Retina (tissue), 1 donor: ENCODE measurements at places on chromosomes 16 and 17.
A peak's percentile ranks its signal among the peaks of the same experiment; 100 is the strongest.

GRCh38 chr17:48002916-48003416 lies 32.1 kb downstream of the CDK5RAP3 start:
- peak; percentile 69 for DNase-seq

- no peak for DNase-seq
These were observed 133.6 kb upstream of the CRHR1 start for GRCh38 chr17:45650561-45650960.

DNA sequence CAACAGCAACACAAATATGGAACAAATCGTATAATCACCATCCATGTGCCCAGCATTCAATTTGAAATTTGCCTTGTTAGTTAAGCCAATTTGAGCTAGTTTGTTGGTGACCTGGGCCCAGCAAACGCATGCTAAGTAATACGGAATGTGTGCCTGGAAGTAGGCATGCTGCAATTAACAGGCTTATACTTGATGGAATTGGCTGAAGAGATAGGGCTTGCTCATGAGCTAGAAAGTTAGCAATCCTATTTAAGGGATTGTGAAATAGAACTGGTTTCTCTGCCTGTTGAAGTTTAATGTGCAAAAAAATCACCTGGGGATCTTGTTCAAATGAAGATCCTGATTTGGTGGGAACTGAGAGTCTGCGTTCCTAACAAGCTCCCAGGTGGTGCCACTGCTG lies 8.5 kb upstream of the LPO start:
- DNase-seq = no peak

DNA sequence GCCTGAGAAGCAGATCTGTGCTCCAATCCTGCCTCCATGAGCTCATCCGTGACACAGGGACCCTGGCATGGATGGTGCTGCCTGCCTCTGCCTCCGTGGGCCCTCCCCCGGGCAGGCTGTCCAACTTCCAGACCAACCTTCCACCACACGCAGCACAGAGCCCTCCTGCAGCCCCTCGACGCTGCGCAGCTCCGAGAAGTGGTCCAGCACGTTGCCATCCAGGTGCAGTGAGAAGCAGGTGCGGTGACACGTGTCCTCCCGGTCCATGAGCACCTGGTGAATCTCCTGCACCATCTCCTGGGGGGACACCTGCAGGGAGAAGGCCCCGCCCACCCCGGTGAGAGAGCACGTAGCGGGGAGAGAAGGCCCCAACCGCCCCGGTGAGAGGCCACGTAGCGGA lies 8.4 kb downstream of the CLUH start:
- no peak for DNase-seq

DNA sequence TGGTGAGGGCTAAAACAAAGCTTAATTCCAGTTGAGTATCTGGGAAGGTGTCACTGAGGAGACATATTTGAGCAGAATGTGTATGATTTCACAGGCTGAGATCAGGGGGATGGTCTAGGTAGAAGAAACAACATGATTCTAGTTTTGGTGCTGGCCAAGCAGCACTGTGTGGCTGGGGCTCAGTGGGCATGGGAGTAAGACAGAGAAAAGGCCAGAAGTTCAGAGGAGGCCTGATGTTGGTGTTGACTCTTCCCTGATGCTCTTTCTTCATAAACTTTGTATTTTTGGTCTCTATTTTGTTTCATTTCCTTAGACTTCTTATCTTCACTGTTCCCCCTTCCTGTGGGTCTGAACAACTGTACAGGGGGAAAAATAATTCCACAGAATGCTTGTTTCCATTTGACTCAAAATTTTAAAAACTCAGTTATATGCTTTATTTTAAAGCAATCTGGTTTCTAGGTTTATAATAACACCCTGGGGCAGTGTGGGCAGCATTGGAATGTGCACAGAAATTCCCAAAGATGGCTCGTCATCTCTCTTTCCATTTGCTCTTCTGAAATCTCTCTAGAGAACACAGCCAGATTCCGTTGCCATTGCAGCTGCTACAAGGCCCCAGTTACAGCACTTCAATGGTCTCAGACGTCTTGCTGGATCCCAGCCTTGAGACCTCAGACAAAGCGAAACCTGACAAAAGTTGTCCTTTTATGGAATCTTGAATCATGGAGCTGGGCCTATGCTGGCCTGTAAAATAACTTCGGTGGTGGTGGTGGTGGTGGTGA lies 68.3 kb downstream of the SNX11 start:
- no peak for DNase-seq

DNA sequence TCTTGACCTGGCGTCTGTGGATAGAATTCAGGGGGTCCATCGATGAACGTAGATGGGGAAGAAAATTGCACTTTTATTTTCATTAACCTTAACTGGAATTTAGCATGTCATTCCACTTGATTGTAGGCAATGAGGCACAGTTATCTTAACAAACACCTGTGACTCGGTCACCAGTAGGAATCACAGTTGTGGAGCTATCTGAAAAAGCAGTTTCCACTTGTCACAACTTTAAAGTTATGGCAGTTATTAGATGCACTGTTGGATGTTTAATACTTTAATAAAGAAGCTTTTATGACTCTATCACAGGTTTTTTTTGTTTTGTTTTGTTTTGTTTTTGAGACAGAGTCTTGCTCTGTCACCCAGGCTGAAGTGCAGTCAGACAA lies 83.7 kb upstream of the LGALS9 start:
- DNase-seq = no peak
